ENCODE measurements at places on chromosomes 6 and 20. TPM values are rescaled to one million over a fixed set of nuclear protein-coding genes. Genes with fewer than 3 reads are reported as not detected.

The CLDN20 gene
- total RNA-seq = 0.79 TPM

The RBPJL gene
- total RNA-seq = 0.11 TPM

The GPR6 gene
- 0.59 TPM for total RNA-seq

The RIMS1 gene
- total RNA-seq = 63.9 TPM

The TRAPPC3L gene
- 16.1 TPM for total RNA-seq

The GCNT2 gene
- 28.8 TPM for total RNA-seq

The RAB32 gene
- 18.1 TPM for total RNA-seq

The IRF4 gene
- total RNA-seq = 1.0 TPM

The C6orf58 gene
- total RNA-seq = 0.17 TPM

The SLC35D3 gene
- 0.33 TPM for total RNA-seq

The FOXP4 gene
- 9.0 TPM for total RNA-seq

The DYNLT1 gene
- 93.4 TPM for total RNA-seq

The SMIM28 gene
- total RNA-seq = not detected

The BCKDHB gene
- total RNA-seq = 36.0 TPM

The MUC22 gene
- not detected for total RNA-seq

The KIF25 gene
- 3.0 TPM for total RNA-seq

The CST1 gene
- 2.1 TPM for total RNA-seq

Data from spinal cord (tissue), 10 donors.